Jurkat, Clone E6-1 (cell line): ENCODE measurements at places on chromosomes 16 and 17.

DNA sequence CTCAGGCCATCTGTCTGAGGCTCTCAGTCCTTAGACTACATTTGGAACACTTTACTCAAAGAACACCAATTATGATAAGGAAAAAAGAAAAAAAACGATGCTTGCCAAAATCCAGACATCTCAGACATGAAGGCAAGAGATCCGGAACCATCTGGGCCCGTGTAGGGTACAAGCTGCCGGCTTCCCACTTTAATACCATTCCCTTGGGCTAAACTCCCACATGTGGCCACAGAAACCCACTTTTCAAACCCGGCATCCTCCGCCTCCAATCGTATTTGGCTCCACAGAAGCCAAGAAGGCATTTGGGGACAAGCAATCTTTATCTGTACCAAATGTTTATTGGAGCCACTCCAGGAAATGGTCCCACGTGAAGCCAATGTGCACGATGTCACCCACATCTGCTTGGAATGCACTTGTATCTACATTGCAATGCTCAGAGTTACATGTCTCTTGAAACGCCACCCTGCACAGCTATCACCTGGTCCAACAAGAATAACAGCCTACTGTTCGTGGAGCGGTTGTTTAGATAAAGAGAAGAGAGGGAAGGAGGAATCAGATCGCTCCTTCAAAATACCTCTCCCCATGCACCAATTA lies 33.5 kb downstream of the XYLT1 start:
- no peak for DNase-seq

DNA sequence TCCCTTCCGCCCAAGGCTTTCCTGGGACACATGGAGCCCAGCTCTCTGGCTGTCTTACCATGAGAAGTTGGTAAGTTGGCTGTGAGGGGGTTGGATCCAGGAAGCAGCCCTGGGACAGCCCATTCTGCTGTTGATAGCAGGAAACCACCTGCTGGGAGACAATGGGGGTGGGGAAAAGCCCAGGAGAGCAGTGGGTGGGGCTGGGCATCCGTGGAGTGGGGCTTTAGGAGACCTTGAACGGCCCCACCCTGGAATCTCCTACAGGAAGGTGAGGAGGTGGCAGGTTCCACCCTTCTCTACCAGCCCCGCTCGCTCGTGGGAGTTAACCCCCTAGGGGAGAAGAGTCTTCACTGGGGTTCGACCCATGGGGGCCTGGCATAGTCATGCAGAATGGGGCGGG lies 5.8 kb downstream of the TMEM92 start:
- DNase-seq = no peak

DNA sequence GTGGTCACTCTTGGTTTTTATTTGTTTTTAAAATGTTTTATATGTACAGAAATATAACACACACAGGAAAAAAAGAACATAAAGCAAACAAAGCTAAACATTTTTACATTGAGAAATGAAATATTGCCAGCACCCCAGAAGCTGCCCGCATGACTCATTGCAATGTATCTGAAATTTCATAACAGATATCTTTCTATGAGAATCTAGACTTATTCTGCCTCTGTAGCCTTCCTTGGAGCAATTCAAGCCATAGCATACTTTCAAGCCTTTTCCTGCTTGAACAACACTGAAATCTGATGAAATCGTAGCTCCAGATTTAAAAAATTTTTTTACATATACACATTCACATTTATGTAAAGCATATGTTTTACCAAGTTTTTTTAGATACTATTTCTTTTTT lies 86.9 kb downstream of the RBBP6 start:
- DNase-seq = no peak

DNA sequence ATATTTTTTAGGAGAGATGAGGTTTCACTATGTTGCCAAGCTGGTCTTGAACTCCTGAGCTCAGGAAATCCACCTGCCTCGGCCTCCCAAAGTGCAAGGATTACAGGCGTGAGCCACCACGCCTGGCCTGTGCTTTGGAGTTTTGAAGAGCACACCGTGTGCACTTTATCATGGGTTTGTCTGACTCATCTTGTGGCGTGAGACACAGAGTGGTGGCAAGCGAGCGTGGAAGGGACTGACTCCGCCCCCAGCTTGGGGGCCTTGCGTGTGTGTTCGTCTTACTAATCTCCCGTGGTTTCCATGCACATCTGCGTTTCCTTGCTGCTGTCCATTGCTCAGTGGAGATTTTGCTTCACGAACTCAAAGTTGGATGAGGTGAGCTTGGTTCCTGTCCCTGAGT lies 22.9 kb downstream of the CRAMP1 start:
- no peak for DNase-seq

DNA sequence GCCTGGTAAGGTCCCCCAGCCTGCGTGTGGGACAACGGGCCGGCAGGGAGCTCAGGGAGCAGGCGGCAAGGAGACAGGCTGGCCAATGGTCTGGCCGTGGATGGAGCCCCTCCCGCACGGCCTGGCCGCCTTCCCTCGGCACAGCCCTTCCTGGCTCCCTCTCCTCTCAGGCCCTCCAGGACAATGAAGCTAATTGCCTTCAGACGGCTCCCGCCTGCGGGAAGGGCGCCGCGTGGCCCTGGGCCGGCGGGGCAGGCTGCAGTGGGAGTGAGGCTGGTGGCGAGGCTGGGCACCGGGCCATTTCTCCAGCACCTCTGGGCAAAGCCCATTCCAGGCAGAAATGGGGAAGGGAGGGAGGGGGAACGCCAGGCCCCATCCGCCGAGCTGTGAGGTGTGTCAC lies 50.9 kb downstream of the ENGASE start:
- DNase-seq = no peak

DNA sequence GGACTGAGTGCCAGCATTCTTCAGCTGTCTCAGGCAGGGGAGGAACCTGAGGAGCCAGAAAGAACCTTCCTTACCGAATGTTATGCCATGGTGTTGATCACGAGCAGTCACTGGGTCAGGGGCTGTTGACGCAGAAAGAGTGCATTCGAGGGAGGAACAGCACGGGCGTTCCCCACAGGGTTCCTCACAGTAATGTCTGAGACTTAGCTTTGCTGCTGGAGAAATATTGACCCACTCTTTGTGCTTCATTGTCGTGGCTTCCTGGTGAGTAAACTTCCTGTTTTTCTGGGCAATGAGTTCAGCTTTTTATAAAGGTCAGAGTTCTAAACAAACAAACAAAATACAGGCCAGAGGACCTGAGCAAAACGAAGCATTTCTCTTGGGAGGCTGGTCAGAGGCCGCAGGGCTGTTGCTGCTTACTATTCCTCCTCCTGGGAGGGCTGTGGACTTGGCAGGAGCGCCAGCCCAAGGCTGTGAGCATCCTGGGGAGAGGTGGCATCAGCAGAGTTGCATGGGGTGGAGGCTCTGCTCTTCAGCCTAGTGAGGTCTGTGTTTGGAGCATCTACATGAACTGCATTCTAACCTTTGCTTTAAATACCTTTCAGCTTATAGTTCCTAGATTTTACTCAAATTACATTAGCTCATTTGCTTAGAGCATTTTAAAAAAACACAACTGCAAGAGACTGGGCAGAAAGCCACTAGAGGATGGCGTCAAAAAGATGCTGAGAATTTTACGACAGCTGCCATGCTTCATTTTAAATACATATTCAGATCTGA lies 143.1 kb upstream of the CACNG5 start:
- no peak for DNase-seq

DNA sequence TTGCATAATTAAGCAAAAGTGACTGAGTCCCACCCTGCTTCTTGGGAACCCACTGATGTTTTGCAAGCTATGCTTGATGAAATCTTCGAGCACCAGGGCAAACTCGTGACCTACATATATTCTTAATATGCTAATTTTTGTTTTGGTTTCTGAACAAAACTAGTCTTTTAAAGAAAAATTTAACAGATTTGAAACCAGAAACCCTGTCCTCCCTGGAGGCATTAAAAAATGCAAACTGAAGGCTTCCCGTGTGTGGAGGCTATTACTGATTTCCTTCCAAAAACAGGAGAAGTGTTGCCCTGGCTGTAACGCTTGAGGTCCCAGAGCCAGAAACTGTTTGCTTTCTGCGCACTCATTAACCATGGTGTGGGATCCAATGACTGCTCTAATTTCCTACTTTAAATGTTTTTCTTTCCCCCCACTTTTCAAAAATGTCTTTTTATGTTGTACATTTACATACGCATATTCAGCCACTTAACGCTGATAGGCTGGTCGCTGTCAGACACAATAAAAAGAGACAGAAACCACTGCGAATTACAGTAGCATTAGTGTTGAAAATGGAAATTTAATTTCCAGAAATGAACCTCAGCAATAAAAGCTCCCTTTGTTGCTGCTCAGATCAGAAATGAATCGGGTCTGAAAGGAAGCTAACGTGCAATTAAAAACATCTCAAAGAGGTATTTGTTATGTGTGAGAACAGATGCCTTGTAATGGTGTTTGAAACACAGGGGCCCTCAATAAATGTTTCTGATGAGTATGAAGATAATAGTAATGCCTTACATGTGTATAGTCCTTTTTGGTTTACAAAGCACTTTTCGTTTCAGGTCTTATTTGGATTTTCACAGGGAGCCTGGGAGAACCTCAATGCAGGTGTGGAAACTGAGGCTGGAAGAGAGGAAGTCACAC lies 39.9 kb upstream of the IRX6 start:
- DNase-seq = no peak
